Activated CD4-positive, alpha-beta T cell treated with anti-CD3 and anti-CD28 coated beads, Interleukin-2, amount 50 U/mL, for 48 hours (primary cell): ENCODE measurements at places on chromosomes 7 and 10.
A peak's percentile ranks its signal among the peaks of the same experiment; 100 is the strongest.

- DNase-seq = no peak
Observed at GRCh38 chr7:147571436-147572185, 1019.0 kb upstream of the C7orf33 start.

- DNase-seq = no peak
Observed at GRCh38 chr10:1366322-1366691, 310.1 kb downstream of the WDR37 start.

- DNase-seq = no peak
Observed at GRCh38 chr10:48529331-48529730, 75.5 kb downstream of the ARHGAP22 start.

GRCh38 chr10:26839966-26840627 is 20.7 kb downstream of the ABI1 start:
- no peak for DNase-seq

GRCh38 chr7:22338877-22339276 is 18.1 kb downstream of the RAPGEF5 start:
- no peak for DNase-seq

GRCh38 chr7:7183061-7183837 is 905 bp downstream of the C1GALT1 start:
- peak; percentile 45 for DNase-seq

DNA sequence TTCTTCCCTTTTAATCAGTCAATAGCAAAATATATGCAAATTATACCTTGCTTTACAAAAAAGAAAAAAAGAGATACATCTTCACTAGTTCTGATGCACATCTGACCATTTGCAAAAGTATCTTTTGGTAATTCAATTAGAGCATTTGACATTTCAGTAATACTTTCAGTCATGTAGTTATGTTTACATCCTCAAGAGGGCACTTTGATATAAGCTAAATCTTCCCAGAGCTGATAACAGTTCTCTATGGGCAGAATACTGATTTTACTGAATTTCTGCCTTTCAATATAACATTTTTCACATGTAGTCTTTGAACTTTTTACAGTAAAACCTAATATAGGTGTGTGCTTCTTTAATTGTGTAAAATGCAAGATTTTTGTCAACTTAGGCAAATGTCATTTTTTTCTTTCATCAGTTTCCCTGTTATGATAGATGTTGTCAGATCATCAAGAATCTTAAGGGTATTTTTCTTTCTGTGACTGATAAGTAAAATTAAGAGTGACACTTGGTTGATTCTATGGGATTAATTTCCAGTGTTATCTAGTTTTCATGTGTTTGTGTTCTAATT is 703.5 kb upstream of the SEMA3D start:
- no peak for DNase-seq

DNA sequence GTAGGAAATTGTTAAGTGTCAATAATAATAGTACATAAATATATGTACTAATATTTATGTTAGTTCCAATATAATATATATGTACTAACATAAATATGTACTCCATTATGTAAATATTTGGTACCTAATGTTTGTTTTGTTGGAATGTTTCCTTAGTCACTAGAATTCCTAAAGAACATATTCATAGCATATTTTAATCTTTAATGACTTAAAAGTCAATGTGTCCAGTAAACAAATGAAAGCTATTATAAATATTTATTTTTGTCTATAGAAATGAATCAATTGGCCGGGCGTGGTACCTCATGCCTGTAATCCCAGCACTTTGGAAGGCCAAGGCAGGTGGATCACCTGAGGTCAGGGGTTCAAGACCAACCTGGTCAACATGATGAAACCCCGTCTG is 153.6 kb downstream of the GPR158 start:
- DNase-seq = no peak

DNA sequence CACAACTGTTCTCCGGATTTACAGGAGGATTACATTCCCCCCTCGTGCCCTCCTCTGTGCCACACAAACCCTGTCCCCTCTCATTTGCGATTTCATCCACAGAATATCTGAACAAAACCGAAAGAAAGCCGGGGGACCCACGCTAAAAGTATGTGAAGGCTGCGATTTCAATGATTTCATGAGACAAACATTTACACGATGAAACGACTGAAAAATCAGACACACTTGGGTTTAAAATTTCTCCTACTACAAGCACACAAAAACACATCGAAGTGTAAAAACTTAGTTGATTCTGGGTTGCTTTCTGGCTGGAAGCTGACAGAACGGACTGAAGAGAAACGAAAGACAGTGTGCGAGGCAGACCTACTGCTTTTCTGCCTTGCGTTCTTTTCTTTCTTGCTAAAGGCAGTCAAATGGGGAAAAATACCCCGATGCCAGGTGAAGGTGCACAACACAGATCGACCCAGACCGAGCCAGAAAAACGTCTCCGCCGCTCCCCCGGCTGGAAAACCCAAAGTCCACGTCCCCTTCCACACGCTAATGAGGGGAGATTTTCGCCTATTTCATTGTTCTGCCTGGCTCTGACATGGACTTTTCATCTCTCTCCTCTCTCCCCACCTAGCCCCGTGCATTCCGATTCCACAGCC is 1.2 kb downstream of the HIPK2 start:
- DNase-seq = no peak

DNA sequence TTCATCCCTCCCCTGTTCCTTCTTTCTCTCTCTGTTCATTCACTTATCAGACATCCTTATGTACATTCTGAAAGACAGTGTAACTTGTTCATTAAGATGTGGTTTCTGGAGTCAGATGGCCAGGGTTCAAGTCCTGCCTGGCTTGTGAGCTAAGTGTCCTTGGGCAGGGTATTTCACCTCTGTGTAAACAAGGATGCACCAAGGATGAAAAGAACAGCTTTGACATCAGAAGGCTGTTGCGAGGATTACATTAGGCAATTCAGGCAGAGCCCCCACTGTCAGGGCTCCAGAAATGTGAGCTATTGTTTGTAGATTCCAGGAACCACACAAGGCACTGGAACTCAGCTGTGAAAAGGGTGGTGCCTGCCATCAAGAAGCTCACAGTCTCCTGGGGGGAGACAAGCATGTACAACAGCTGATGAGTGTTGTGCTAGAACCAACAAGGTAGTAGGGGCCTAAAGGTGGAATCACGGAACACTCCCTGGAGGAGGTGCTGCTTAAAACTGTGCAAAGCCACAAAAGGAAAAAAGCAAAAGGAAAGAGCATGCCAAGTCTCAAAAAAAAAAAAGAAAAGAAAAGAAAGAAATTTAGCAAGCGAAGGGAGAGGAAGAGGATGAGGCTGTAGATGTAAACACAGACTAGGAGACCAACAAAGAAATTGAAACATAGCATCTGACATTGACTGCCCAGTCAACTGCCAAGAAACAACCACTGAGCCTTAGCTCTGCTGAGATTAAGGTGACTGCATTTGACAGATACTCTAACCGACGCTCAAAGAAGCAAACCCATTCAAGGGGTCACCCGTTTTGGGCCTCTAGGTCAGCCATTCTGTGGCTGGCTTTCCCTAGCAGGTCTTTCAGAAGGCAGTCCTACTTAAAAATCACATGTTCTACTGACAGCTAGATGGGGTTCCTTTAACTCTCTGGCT is 12.5 kb downstream of the PDLIM1 start:
- no peak for DNase-seq

DNA sequence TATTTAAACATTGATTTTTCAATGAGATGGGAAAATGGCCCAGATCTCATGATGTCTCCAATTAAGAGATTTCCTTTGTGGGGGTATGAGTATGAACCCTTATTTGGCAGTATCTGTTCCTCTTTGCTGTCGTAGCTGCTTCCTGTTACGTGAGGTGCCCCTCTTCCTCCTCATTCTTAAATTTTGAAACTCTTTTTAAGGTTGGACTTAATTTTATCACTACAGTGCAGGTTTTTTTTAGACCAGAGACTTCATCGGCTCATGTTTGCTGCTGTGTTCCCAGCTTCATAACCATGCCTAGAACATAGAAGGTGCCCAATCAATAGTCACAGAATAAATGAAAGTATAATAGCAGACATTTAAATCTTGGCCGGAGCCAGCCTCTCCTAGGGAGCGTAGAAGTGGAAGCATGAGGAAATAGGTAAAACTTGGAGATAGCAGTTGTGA is 2.4 kb downstream of the MIOS start:
- DNase-seq = no peak
